Lung (tissue), 17 donors: ENCODE measurements at places on chromosomes 6 and 20.
A peak's percentile ranks its signal among the peaks of the same experiment; 100 is the strongest.

- H3K4me3 ChIP-seq: peak overlapping the region; percentile 85
- peak overlapping the region; percentile 93 for H3K27ac ChIP-seq
- peaks cover 11% of the 10 kb centered on the region for H3K4me1 ChIP-seq
- no peaks in the 10 kb centered on the region for H3K27me3 ChIP-seq
- no peak for DNase-seq
These were observed 744 bp downstream of the STAU1 start for GRCh38 chr20:49187330-49187850.

DNA sequence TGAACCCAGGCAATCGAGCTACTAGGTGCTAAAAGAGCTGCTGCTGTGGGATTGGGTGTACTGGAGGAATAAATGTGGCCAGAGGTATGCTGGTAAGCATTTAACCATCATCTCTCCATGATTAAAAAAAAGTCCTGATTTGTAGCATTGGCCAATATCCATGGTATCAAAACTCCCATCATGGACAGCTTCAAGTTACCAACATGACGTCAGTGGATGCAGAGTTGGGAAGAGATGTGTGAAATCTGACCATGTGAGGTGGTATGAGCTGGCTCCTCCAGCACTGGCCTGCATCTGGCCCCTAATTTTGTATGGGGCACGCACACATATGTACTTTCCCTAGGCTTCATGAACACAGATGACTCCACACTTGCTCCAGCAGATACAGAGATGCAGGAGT, 11.7 kb downstream of the BPIFB4 start:
- DNase-seq: no peak
- no peaks in the 10 kb centered on the region for H3K36me3 ChIP-seq
- no peaks in the 10 kb centered on the region for H3K27me3 ChIP-seq
- H3K4me3 ChIP-seq: no peak overlapping the region
- no peaks in the 10 kb centered on the region for H3K4me1 ChIP-seq
- no peak overlapping the region for H3K27ac ChIP-seq

DNA sequence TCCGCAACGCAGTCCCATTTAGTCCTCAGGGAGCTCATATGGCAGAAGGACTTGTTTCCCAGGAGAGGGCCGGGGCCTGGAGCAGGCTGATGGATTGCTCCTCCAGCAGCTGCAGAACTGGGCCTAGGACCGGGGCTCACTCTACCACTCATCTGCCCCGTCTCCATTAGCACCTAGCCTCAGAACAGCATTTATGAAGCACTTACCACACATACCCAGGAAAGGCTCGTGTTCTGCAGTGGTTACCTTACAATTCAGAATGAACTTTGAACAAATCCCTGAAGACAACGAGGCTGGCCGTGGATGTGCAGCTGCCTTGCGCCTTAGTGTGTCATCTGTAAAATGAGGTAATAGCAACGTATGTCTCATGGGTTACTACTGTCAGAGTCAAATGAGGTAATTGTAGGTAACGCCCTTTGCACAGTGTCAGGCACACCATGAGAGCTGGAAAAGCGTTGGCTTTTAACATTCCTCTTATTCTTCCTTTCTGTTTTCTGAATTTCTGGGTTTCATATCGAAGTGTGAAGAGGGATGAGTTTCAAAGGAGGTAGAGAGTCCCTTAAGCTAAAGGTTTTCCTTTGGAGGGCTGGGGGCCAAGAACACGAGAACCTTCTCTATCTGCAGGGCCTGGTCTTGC, 46.3 kb upstream of the CD93 start:
- H3K27me3 ChIP-seq: no peaks in the 10 kb centered on the region
- H3K36me3 ChIP-seq: no peaks in the 10 kb centered on the region

- peaks cover 6% of the 10 kb centered on the region for H3K4me1 ChIP-seq
- H3K27me3 ChIP-seq: no peaks in the 10 kb centered on the region
- no peak overlapping the region for H3K4me3 ChIP-seq
These were observed 14.8 kb upstream of the EXOC2 start for GRCh38 chr6:707576-708236.

- no peak overlapping the region for H3K27ac ChIP-seq
- H3K36me3 ChIP-seq: peaks cover 9% of the 10 kb centered on the region
- H3K4me3 ChIP-seq: no peak overlapping the region
- peaks cover 6% of the 10 kb centered on the region for H3K4me1 ChIP-seq
These were observed 1.8 kb upstream of the YTHDF1 start for GRCh38 chr20:63217706-63218105.

DNA sequence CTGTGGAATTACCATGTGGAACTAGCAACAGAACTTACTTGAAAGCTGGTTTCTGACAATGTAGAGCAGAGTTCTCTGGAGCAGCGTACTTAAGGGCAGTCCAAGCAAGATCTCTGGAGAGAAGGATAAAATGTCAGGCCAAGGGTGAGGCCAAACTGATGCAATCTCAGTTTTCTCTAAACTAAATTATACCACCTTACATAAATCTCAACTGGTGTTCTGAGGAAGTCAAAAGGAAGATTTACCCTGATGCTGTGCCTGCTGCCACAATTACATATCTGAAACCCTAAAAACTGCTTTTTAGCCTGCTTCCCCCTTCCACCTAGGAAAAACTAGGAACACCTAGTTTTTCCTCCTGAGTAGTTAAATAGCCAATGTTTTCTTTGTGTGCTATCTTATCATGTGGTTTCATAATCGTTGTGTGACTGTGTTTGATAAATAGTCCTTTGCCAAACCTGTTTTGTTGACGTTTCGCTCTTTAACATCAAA, 28.1 kb downstream of the NCOA7 start:
- no peaks in the 10 kb centered on the region for H3K27me3 ChIP-seq
- H3K36me3 ChIP-seq: no peaks in the 10 kb centered on the region
- H3K4me1 ChIP-seq: peaks cover 7% of the 10 kb centered on the region
- DNase-seq: no peak
- no peak overlapping the region for H3K4me3 ChIP-seq

GRCh38 chr6:43196337-43196736, 14.3 kb downstream of the CUL9 start:
- H3K27me3 ChIP-seq: no peaks in the 10 kb centered on the region
- peaks cover 18% of the 10 kb centered on the region for H3K36me3 ChIP-seq
- no peak overlapping the region for H3K4me3 ChIP-seq
- H3K4me1 ChIP-seq: no peaks in the 10 kb centered on the region
- DNase-seq: no peak

- H3K4me1 ChIP-seq: no peaks in the 10 kb centered on the region
- peaks cover 3% of the 10 kb centered on the region for H3K27me3 ChIP-seq
- H3K27ac ChIP-seq: no peak overlapping the region
- no peak for DNase-seq
These were observed 690.7 kb downstream of the KIF16B start for GRCh38 chr20:15882553-15882952.

- H3K27me3 ChIP-seq: no peaks in the 10 kb centered on the region
- H3K36me3 ChIP-seq: no peaks in the 10 kb centered on the region
- no peak overlapping the region for H3K4me3 ChIP-seq
- no peak for DNase-seq
- H3K27ac ChIP-seq: no peak overlapping the region
These were observed 12.4 kb downstream of the UBE2V1 start for GRCh38 chr20:50100552-50100951.

- no peaks in the 10 kb centered on the region for H3K27me3 ChIP-seq
- H3K4me1 ChIP-seq: no peaks in the 10 kb centered on the region
- no peak overlapping the region for H3K27ac ChIP-seq
- no peak for DNase-seq
- no peak overlapping the region for H3K4me3 ChIP-seq
These were observed 141.7 kb upstream of the RPS6KA2 start for GRCh38 chr6:166768761-166769160.

- H3K27ac ChIP-seq: no peak overlapping the region
- no peaks in the 10 kb centered on the region for H3K4me1 ChIP-seq
- no peak overlapping the region for H3K4me3 ChIP-seq
- H3K27me3 ChIP-seq: peaks cover 34% of the 10 kb centered on the region
These were observed 16.9 kb upstream of the FOXC1 start for GRCh38 chr6:1592852-1593251.

DNA sequence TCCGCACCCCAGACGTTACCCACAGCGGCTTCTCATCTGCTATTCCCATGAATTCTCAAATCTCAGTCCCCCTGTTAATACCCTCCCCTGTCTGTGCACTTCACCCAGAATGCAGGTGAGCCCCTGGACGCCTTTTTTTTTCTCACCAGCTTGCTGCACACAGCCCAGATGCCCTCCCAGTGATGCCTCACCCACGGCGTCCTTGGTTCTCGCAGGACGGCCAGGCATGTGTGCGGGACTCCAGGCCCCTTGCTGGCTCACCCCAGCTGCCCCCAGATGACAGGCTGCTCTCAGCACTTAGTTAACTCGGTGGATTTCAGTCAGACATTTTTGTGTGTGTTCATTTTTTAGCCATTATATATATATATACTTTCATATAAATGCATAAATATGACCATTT, 25.4 kb upstream of the PI16 start:
- no peak overlapping the region for H3K4me3 ChIP-seq
- H3K27ac ChIP-seq: no peak overlapping the region
- H3K36me3 ChIP-seq: peaks cover 3% of the 10 kb centered on the region
- DNase-seq: no peak
- peaks cover 11% of the 10 kb centered on the region for H3K4me1 ChIP-seq

- H3K27ac ChIP-seq: no peak overlapping the region
- peaks cover 19% of the 10 kb centered on the region for H3K4me1 ChIP-seq
- H3K27me3 ChIP-seq: no peaks in the 10 kb centered on the region
- no peak overlapping the region for H3K4me3 ChIP-seq
- H3K36me3 ChIP-seq: peaks cover 2% of the 10 kb centered on the region
- no peak for DNase-seq
These were observed 291.0 kb downstream of the ZFAND3 start for GRCh38 chr6:38110481-38110971.

DNA sequence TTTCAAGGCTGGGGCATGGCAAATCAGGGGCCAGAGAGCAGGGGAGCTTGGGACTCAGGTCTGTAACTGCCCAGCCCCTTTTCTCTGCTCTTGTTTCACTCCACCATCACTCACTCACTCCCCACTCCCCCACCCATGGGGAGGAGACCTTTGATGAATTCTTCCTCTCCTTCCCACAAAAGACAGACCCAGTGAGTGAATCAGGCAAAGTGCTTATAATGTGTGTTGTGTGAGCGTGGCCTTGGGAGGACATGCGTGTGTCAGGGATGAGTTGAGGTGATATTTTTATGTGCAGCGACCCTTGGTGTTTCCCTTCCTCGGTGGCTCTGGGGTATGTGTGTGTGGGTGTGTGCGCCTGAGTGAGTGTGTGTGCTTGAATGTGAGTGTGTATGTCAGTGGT, 1.0 kb upstream of the CUL9 start:
- no peak overlapping the region for H3K27ac ChIP-seq
- H3K36me3 ChIP-seq: peaks cover 33% of the 10 kb centered on the region
- no peaks in the 10 kb centered on the region for H3K27me3 ChIP-seq
- no peak for DNase-seq

- H3K4me1 ChIP-seq: no peaks in the 10 kb centered on the region
- no peak overlapping the region for H3K4me3 ChIP-seq
- no peaks in the 10 kb centered on the region for H3K27me3 ChIP-seq
- no peaks in the 10 kb centered on the region for H3K36me3 ChIP-seq
- DNase-seq: no peak
These were observed 5.6 kb upstream of the HM13 start for GRCh38 chr20:31508517-31509244.
